Tibial artery (tissue), 4 donors: ENCODE measurements at places on chromosomes 12 and 14.

DNA sequence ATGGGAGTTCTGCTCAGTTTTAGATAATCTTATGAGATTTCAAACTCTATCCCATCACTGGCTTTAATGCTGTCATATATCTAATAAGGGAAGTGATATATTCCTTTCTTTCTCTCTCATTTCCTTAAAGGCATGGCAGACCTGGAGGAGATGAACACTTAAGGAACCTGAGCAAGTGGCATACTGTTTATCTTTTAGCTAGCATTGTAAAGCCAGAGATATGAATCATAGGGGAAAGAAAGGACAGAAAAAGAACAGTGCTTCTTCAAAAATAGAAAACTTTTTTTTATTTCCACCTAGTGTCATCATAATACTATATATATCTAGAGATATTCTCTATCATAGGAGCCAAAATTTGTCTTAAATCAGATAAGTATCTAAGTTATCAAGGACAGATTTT lies 68.3 kb upstream of the PSMA6 start:
- DNase-seq: no peak
- no peaks in the 10 kb centered on the region for H3K36me3 ChIP-seq
- no peaks in the 10 kb centered on the region for H3K27me3 ChIP-seq
- H3K27ac ChIP-seq: no peak overlapping the region

DNA sequence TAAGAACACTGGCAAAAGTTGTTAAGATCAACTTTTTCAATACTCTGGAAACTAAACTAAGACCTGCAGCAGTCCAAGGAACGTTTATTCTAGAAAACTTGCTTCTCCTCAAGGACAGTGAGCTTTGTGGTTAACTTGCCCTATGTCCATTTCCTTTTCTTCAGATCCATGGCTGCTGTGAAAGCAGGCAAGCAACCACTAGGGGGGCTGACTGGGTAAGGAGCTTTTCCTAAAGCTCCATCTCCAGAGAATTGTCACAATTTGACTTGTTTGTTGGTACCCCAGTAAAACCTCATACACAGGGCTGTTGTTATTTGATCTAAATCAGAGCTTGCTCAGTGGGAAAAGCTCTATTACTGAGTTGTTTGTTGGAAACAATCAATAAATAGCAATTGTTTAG lies 10.1 kb upstream of the RPL10L start:
- DNase-seq: no peak
- no peaks in the 10 kb centered on the region for H3K4me1 ChIP-seq
- no peaks in the 10 kb centered on the region for H3K27me3 ChIP-seq
- H3K4me3 ChIP-seq: no peak overlapping the region
- H3K36me3 ChIP-seq: no peaks in the 10 kb centered on the region
- no peak overlapping the region for H3K27ac ChIP-seq

DNA sequence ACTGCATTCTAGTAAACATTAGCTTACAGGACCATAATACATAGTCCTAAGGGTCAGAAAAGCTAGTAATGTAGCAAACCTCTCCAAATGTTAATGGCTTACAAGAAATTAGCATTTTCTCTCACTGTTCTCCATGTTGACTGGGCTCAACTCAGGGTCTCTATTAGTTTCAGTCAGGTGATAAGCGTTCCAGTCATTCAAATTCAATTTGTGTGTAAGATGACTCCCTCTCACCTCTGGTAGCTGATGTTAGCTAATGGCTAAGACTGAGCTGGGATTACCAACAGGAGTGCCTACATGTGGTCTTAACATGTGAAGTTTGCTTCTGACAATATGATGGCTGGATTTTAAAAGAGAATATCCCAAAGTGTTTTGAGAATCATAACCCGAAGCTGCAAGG lies 630.5 kb upstream of the USP15 start:
- H3K4me1 ChIP-seq: no peaks in the 10 kb centered on the region
- DNase-seq: no peak
- no peak overlapping the region for H3K4me3 ChIP-seq
- H3K27me3 ChIP-seq: no peaks in the 10 kb centered on the region

DNA sequence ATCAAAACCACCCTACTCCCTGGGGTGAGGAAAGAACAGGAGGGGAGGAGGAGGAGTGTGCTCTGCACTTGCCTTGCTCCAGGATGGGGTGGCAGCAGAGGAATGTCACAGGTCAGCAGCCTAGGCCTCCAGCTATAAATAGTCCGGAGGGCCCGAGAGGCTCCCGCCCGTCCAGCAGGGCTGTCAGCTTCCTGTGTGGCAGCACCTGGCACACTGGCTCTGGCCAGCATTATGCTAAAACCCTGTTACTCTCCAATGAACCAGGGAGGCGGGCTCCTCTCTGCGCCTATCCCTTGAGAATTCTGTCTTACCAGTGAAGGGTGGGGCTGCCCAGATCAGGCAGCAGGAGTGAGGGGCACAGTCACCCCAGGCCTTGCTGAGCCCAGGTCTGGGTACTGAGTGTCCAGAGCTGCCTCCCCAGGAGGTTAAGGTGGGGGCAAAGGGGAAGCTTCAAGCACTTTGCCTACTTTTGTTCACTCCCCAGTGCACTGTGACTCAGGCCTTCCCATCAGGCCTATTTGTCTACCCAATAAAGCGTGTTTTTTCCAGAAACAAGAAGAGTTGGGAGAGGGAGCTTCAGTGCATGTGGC lies 1.2 kb upstream of the COX14 start:
- H3K36me3 ChIP-seq: no peaks in the 10 kb centered on the region
- H3K27me3 ChIP-seq: no peaks in the 10 kb centered on the region
- DNase-seq: peak; percentile 93
- peak overlapping the region; percentile 99 for H3K27ac ChIP-seq

DNA sequence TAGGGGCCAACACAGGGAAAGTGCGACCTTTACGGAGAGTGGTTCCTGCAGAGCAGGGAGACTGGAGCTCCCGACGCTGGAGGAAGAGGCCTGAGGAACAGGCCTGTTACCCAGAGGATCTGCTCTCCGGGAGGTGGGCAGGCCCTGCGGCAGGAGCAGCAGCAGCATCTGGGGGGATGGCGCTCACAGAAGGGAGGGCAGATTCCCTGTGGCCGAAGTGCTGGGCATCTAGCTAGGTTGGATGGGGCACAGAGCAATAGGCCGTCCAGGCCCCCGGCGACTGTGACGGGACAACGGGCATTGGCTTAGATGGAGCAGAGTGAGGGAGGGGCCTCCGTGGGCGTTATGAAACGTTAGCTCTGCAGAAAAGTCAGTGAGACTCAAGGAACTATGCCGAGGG lies 135.6 kb downstream of the PIWIL1 start:
- H3K27me3 ChIP-seq: peaks cover 7% of the 10 kb centered on the region
- DNase-seq: no peak
- no peak overlapping the region for H3K4me3 ChIP-seq
- H3K36me3 ChIP-seq: no peaks in the 10 kb centered on the region

DNA sequence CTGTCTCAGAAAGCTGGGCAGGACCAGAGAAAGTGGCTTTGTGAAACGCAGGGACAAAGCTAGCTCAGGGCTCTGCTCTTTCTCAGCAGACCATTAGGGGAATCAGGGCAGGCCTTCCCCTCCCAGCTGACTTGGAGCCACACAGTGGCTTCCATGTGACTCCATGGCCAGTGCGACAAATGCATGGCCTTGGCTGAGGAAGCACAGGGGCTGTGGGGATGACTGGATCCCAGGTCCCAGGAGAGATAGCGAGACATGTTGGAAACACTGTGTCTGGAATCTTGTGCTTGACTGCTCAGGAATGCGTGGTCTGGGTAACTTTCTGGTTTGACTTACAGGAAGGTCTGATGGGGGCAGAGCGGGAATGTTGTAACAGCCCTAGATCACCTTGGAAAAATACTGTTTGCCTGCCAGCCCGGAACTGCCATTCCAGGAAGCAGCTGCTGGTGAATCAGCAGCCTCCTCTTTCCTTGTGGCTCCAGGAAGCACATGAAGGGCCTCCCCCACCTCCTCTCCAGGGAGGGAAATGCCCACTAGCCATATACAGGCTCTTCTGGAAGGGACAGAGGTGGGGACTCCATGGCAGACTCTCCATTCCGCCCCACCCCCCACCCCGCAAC lies 133.5 kb upstream of the HIF1A start:
- H3K4me3 ChIP-seq: no peak overlapping the region
- peak overlapping the region; percentile 77 for H3K27ac ChIP-seq
- H3K36me3 ChIP-seq: no peaks in the 10 kb centered on the region
- H3K4me1 ChIP-seq: peaks cover 40% of the 10 kb centered on the region
- H3K27me3 ChIP-seq: no peaks in the 10 kb centered on the region

DNA sequence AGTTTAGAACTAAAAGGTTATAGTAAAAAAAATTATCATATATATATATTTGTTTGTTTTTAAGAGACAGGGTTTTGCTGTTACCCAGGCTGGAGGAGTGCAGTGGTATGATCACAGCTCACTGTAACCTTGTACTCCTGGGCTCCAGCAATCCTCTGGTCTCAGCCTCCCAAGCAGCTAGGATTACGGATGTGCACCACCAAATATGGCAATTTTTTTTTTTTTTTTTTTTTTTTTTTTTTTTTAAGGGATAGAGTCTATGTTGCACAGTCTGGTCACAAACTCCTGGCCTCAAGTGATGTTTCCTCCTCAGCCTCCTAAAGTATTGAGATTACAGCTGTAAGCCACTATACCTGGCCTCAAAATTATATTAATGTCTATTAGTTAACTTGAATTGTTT lies 48.7 kb downstream of the PAPLN start:
- H3K27me3 ChIP-seq: no peaks in the 10 kb centered on the region
- H3K36me3 ChIP-seq: peaks cover 40% of the 10 kb centered on the region
- H3K4me1 ChIP-seq: no peaks in the 10 kb centered on the region
- no peak overlapping the region for H3K4me3 ChIP-seq

DNA sequence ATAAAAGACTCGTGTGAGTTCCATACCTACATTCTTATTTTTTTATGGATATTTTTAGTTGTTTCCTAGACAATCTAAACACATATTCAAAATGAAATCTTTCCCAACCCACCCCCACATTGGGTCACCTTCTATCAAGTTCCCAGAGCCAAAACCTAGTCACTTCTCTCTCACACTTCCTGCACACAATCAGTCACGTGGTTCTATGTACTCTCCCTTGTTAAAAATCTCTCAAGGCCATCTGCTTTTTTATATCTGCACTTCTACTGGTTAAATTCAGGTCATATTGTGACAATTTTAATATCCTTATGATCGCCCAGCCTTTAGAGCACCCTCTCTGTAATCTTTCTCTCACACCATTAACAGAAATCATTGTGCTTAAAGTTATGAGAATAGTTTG lies 175.0 kb upstream of the SYT10 start:
- no peak overlapping the region for H3K27ac ChIP-seq
- H3K36me3 ChIP-seq: no peaks in the 10 kb centered on the region
- H3K4me1 ChIP-seq: no peaks in the 10 kb centered on the region
- H3K27me3 ChIP-seq: no peaks in the 10 kb centered on the region
- no peak overlapping the region for H3K4me3 ChIP-seq

- no peak for DNase-seq
- no peaks in the 10 kb centered on the region for H3K4me1 ChIP-seq
- no peaks in the 10 kb centered on the region for H3K27me3 ChIP-seq
- H3K36me3 ChIP-seq: peaks cover 11% of the 10 kb centered on the region
- no peak overlapping the region for H3K27ac ChIP-seq
Observed at GRCh38 chr14:21518725-21519124, 7.4 kb downstream of the SALL2 start.

DNA sequence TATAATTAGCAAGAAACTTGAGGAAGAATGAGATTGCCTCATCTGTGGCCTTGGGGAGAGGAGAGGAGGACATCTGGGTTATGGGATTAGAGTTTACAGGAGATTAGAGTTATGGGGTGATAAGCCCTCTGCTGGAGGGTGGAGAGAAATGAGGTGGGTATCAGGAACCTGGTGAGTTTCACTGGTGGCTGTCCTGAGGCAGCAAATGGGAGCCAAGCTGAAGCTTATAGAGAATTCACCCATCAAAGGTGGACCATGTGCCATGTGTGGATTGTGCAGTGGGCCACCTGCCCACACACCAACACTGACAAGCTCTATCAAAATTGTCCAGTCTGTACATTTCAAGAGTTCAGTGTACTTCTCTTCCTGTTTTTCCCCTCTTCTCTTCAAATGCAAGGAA lies 135.3 kb downstream of the AEBP2 start:
- H3K36me3 ChIP-seq: no peaks in the 10 kb centered on the region
- no peaks in the 10 kb centered on the region for H3K27me3 ChIP-seq
- H3K4me3 ChIP-seq: no peak overlapping the region
- no peak for DNase-seq
- H3K4me1 ChIP-seq: peaks cover 68% of the 10 kb centered on the region

- no peaks in the 10 kb centered on the region for H3K27me3 ChIP-seq
- no peaks in the 10 kb centered on the region for H3K4me1 ChIP-seq
- H3K4me3 ChIP-seq: no peak overlapping the region
- H3K36me3 ChIP-seq: no peaks in the 10 kb centered on the region
- DNase-seq: no peak
- H3K27ac ChIP-seq: no peak overlapping the region
Observed at GRCh38 chr12:89657066-89657465, 51.6 kb downstream of the ATP2B1 start.

DNA sequence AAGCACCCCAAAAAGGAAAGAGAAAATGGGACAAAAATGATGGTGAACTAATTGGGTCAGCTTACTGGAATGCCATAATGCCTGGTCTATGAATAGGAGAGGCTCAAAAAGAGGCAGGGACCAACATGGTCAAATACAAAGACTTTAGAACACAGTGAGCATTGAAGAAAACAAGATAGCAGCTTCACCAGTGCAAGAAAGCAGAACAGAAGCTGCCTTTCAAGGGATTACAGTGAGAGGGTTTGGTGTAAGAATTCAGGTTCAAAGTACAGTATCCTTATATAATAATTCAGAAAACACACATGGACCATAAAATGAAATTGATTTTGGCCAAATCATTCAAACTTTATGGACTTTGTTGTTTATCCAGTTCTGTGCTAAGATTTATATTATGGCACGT lies 162.1 kb downstream of the NAV3 start:
- H3K27ac ChIP-seq: no peak overlapping the region
- H3K4me3 ChIP-seq: no peak overlapping the region
- no peaks in the 10 kb centered on the region for H3K36me3 ChIP-seq
- H3K4me1 ChIP-seq: no peaks in the 10 kb centered on the region
- DNase-seq: no peak

- no peaks in the 10 kb centered on the region for H3K36me3 ChIP-seq
- no peak overlapping the region for H3K4me3 ChIP-seq
- peaks cover 4% of the 10 kb centered on the region for H3K27me3 ChIP-seq
- no peak overlapping the region for H3K27ac ChIP-seq
- H3K4me1 ChIP-seq: no peaks in the 10 kb centered on the region
Observed at GRCh38 chr14:20493634-20494033, 11.7 kb upstream of the RNASE10 start.

DNA sequence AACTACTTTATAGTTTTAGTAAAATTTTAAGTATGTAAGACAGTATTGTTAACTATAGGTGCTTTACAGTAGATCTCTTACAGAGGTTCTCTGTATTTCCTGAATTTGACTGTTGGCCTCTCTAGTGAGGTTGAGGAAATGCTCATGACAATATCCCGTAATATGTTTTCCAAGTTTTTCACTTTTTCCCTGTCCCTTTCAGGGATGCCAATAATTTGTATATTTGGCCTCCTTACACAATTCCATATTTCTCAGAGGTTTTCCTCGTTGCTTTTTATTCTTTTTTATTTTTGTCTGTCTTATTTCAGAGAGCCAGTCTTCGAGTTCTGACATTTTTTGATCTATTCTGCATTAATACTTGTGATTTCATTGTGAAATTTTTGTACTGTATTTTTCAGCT lies 233.7 kb upstream of the PDE3A start:
- H3K4me1 ChIP-seq: no peaks in the 10 kb centered on the region
- no peak overlapping the region for H3K27ac ChIP-seq
- no peak for DNase-seq
- H3K36me3 ChIP-seq: no peaks in the 10 kb centered on the region
- H3K27me3 ChIP-seq: no peaks in the 10 kb centered on the region
- H3K4me3 ChIP-seq: no peak overlapping the region
